AG10803 (cell line): ENCODE measurements at places on chromosomes 13 and 19.

DNA sequence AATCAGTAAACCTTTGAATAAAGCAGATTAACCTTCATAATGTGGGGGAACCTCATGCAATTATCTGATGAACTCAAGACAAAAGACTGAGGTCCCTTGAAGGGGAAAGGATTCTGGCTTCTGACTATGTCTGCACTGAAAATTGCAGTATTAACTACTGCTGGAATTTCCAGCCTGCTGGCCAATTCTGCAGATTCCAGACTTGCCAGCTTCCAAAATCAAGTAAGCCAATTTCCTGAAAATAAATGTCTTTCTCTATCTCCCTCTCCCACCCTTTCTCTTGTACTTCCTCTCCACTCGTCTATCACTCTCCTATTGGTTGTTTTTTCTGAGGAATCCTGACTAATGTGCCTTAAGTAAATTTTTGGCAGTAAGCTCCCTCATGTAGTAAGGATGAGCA lies 1479.9 kb upstream of the PRR20A start:
- DNase-seq, result no peak

GRCh38 chr13:113962386-113962785 lies 11.5 kb downstream of the C13orf46 start:
- DNase-seq, result no peak

- peak; percentile 23 for DNase-seq
Observed at GRCh38 chr13:83450591-83450990, 431.7 kb downstream of the SLITRK1 start.

- DNase-seq, result no peak
Observed at GRCh38 chr19:15423130-15423529, 4.3 kb upstream of the AKAP8L start.

DNA sequence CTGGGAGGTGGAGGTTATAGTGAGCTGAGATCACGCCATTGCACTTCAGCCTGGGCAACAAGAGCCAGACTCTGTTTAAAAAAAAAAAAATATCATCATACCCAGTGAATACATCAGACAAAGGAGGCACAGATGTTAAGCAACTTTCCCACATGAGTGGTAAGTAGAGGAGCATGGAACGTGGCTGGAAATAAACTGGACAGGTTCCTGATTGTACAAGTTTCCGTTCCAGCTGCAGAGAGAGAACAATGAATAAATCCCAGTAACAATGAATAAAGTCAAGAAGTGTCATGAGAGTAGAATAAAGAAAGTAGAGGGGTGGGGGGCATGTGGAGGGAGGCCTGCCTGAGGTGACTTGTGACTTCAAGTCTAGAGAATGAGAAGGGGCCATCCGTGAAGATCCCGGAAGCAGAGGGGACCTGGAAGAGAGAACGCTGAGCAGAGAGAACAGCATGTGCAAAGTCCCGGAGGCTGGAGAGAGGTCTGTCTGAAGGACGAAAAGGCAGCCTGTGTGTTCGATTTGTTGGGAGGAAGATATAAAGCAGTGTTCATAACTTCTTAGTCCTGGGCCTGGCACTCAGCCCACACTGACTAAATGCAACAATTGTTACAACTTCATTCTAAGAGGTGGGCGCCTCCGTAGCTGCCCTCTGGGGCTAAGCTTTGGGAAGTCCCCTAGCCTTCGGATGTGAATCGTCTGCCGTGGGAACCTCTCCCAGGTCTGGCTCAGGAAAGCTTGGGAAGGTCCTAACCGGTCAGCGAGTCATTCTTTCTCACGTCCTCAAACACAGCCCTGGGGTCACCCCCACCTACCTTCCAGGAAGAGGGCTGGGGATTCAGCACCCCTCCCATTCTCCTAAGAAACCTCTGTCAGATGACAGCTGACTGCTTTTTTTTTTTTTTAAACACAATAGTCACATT lies 15.3 kb upstream of the ARHGEF18 start:
- no peak for DNase-seq

- DNase-seq, result peak; percentile 65
Observed at GRCh38 chr19:56333506-56333905, 18.9 kb upstream of the ZSCAN5A start.

- no peak for DNase-seq
Observed at GRCh38 chr13:33537676-33538075, 252.1 kb upstream of the STARD13 start.

- peak; percentile 34 for DNase-seq
Observed at GRCh38 chr13:33123066-33123859, 107.0 kb downstream of the KL start.

DNA sequence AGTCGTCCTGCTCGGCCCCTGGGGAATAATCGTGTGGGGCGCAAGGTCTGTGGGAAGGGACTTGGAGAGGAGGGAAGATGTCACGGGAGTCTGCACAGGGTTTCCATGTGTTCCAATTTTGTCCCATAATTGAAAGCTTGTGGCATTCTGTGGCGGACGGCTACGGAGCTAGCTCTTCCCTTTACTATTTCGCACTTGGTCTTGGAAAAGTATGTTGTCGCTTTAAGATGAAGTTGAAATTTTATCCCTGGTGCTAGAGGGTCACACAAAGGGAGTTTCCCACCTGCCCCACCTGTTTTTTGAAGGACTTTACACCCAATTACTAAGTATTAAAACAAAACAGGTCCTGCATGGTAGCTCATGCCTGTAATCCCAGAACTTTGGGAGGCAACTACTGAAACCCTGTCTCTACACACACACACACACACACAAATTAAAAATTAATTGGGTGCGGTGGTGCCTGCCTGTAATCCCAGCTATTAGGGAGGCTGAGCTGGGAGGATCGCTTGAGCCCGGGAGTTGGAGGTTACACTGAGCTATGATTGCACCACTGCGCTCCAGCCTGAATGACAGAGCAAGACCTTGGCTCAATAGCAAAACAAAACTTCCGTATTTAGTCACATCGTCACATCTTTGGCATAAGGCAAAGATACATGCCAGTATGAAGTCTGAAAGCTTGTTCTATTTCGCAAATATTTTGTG lies 967 bp upstream of the TPT1 start:
- DNase-seq, result peak; percentile 82
